HCT116 (cell line): ENCODE measurements at places on chromosomes 2 and 18. TPM values are rescaled to one million over a fixed set of nuclear protein-coding genes. Genes with fewer than 3 reads are reported as not detected.

Gene GMPPA
- 71.8 TPM for total RNA-seq

Gene TUBA4B
- total RNA-seq = not detected

Gene INPP5D
- total RNA-seq = 1.8 TPM

Gene ASB18
- not detected for total RNA-seq

GRCh38 chr2:16412321-16413030 is 253.2 kb downstream of the CYRIA start:
- no peak for DNase-seq
- H3K36me3 ChIP-seq = no peaks in the 10 kb centered on the region
- H3K27me3 ChIP-seq = no peaks in the 10 kb centered on the region

GRCh38 chr2:54967759-54968365 is 82.4 kb downstream of the RTN4 start:
- H3K27ac ChIP-seq = no peak overlapping the region
- peaks cover 21% of the 10 kb centered on the region; the same call in 1 of the 2 replicates for H3K36me3 ChIP-seq
- no peak for DNase-seq

DNA sequence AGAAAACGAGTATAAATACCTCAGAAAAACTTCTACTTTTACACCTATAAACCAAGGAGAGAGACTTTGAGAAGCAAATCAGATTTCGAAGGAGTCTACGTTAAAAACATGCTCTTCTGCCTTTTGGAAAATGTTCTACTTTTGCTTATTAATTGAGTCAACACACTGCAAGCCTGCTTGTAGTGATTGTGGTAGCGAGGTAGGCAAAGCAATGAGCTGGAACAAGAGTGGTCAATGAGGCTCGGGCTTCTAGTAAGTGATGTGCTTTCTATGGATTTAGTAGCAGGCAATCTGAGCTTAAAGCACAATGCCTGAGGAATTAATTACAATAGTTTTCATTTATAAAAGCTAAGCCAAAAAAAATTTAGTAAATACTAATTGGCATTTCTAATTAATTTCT is 103.4 kb upstream of the TFCP2L1 start:
- H3K4me1 ChIP-seq = no peaks in the 10 kb centered on the region
- no peak overlapping the region for H3K4me3 ChIP-seq
- H3K27me3 ChIP-seq = no peaks in the 10 kb centered on the region
- H3K36me3 ChIP-seq = peaks cover 4% of the 10 kb centered on the region; the same call in 1 of the 2 replicates

GRCh38 chr2:11938196-11938595 is 191.8 kb downstream of the LPIN1 start:
- DNase-seq = no peak
- H3K4me1 ChIP-seq = no peaks in the 10 kb centered on the region
- H3K4me3 ChIP-seq = no peak overlapping the region
- H3K27me3 ChIP-seq = no peaks in the 10 kb centered on the region
- H3K27ac ChIP-seq = no peak overlapping the region

DNA sequence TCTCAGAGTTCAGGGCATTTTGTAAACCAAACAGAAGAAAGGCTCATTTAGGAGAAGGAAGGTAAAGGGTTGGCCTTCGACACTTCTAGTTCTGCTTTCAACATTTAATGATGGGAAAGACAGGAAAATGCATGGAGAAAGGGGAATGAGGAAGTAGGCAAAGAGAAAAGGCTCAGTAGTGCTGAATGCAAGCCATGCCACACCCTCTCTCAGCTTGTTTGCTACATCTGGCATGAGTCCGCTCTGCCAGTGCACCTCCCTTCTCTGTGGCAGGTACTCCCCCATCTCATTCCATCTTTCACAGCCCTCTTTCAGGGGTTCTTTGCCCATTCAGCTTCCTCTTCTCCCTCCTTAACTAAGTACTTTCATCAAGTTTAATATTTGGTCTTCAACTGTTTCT is 120.9 kb upstream of the ITGB6 start:
- no peak overlapping the region for H3K4me3 ChIP-seq
- H3K27me3 ChIP-seq = no peaks in the 10 kb centered on the region
- DNase-seq = no peak
- no peaks in the 10 kb centered on the region for H3K36me3 ChIP-seq

DNA sequence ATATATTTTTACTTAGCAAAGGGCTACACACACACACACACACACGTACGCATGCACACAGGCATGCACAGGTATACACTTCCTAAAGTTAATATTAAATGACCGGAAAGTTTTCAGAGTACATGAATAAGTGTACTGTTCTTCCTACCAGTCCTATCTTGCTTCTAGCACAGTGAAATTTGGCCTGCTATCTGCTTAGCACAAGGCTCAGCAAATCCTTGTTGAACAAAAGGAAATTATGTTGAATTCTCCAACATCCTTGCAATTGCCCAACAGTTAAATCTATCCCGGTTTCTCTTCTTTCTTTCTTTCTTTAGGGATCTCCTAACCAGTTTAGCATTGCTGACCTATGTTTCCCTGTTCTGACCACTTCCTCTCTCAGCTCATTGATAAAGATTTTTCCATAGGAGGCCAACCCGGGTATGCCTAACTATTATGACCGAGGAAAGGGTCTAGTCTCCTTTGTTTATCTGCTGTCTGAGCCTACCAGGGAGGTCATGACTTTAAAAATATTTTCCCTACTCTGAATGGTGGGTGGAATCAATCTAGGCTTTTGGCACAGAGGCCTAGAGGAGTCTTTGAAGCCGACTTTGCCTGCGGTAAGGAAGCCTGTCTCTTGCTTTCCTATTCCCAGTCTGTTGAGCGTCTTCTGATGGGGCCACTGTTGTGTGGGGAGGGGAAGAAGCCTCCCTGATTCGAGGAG is 400.7 kb downstream of the HRH4 start:
- no peaks in the 10 kb centered on the region for H3K36me3 ChIP-seq
- H3K27ac ChIP-seq = no peak overlapping the region
- no peak for DNase-seq

DNA sequence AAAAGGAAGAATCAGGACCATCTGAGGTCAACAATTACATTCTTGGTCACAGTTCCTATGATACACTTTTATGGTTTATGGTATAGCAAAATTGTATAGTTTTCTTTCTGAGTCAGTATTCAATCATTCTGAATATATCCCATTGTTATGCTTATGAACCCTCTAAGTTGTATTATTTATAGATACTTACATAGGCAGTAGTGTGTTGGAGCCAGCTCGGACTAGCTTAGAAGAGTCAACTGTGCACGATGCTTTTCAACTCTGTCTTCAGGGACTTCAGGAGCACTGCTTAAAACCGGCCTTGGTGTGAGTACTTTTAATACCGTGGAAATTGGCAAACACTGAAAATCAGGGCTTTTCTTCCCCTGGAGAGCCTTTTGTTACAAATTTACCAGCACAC is 215.7 kb downstream of the IKZF2 start:
- no peak overlapping the region for H3K4me3 ChIP-seq
- H3K36me3 ChIP-seq = no peaks in the 10 kb centered on the region
- DNase-seq = no peak
- no peaks in the 10 kb centered on the region for H3K27me3 ChIP-seq

DNA sequence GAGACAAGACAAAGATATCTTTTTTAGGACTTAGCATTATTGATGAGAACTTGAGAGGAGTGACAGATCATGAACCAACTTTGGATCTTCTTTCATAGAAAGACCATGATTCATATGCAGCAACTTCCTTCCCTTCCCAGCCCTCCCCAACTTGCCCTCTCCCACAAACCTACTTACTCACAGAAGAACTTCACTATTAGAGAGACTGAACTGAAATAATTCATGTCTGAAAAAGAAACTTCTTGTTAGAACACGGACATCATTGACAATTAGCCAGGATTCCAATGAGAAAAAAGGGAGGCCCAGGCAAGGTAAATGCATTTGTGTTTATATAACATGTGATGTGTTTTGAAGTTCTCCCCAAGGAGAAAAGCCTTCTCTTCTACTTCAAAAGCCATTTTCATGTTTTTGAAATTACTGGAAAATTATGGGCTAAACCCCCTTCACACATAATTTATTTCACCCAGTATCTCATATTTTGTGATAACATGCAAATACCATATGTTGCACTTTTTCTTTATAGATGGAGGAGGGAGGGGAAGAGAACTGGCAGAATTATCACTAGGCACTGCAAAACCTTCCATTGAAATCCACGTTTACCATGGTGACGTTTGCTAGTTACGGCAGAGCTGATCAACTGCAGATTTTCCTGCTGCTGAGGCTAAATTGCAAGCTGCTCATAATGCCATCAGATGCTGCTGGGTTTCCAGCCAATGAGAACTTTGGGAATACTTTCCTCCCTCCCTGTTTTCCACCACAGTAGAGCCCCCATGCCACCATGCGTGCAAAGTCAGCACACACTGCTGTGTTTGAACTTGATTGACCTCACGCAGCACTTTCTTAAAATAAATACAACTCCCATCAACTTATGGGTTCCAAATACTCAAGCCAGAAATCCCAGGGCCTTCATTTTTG is 294.7 kb downstream of the MEIS1 start:
- H3K4me1 ChIP-seq = no peaks in the 10 kb centered on the region
- H3K4me3 ChIP-seq = no peak overlapping the region
- DNase-seq = no peak

- H3K27ac ChIP-seq = peak overlapping the region; percentile 67
- peaks cover 20% of the 10 kb centered on the region; the same call in 1 of the 2 replicates for H3K4me1 ChIP-seq
- H3K4me3 ChIP-seq = 0 out of 2 replicates have a peak overlapping the region, but pooled peaks have one; percentile 5
- H3K36me3 ChIP-seq = no peaks in the 10 kb centered on the region
- no peak for DNase-seq
Observed at GRCh38 chr18:62741584-62741983, 26.2 kb downstream of the PHLPP1 start.

DNA sequence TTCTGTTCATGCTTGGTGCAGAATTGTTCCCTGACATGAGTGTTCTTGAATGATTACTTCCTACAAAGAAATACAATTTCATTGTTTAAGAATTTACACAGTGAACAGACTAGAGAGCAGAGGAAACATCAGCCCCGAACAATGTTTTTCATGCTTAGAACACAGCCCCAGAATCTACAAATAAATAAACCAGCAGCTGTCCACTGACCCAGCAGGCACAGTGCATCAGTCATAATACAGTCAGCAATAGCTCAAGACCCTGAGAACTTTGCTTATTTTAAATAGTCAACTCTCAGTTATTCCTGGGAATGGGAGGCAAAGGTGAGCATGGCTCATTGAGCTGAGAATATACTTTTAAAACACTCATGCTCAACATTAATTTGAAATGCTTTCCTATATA is 38.4 kb downstream of the XIRP2 start:
- no peak for DNase-seq
- no peak overlapping the region for H3K4me3 ChIP-seq
- no peaks in the 10 kb centered on the region for H3K4me1 ChIP-seq
- no peak overlapping the region for H3K27ac ChIP-seq

DNA sequence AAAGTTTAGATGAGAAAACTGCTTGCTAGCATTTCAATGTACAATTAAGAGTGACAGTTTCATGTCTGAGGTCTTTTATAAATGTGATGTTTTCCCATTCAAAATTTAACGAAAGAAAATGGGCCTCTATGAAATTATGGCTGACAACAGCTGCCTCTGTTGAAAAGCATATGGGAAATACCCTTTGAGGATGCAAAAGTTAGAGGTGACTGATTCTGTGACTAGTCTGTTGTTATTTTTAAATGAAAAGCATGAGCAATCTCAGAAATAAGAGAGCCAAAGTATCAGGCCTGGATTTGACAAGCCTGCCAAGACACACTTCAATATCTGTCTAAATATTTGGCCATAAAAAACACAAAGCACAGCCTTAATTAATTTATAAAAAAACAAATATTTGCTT is 580.8 kb downstream of the ERBB4 start:
- no peaks in the 10 kb centered on the region for H3K4me1 ChIP-seq
- no peak overlapping the region for H3K27ac ChIP-seq
- H3K36me3 ChIP-seq = no peaks in the 10 kb centered on the region
- H3K27me3 ChIP-seq = no peaks in the 10 kb centered on the region

DNA sequence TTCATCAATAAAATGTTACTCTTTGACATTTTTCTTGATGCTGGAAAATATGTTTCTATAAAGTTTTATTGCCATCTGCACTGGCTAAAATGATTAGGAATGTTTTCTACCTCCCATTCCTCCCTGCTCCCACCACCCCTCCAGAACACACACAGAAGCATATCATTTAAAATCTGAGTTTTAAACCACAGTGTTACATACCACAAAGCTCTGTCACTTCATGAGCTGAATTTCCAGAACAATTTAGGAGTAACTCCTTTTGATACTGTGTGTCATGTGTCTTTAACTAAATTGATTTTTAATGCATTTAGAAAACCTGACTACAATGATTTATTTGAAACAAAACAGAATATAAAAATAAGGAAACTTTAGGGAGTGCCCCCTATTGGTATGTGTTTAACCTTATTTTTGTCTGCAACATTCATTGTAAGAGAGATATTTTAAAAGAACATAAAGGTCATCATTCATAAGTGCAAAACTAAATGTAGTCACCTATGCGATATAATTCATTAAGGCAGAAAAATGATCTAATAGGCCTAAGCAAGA is 52.0 kb downstream of the FEZ2 start:
- H3K4me1 ChIP-seq = no peaks in the 10 kb centered on the region
- no peaks in the 10 kb centered on the region for H3K27me3 ChIP-seq
- no peak overlapping the region for H3K4me3 ChIP-seq
- no peak overlapping the region for H3K27ac ChIP-seq
- no peak for DNase-seq
- peaks cover 11% of the 10 kb centered on the region for H3K36me3 ChIP-seq

- no peaks in the 10 kb centered on the region for H3K27me3 ChIP-seq
- H3K4me1 ChIP-seq = peaks cover 10% of the 10 kb centered on the region
- no peak overlapping the region for H3K27ac ChIP-seq
- peaks cover 19% of the 10 kb centered on the region for H3K36me3 ChIP-seq
Observed at GRCh38 chr2:241378816-241379215, 22.7 kb downstream of the FARP2 start.

DNA sequence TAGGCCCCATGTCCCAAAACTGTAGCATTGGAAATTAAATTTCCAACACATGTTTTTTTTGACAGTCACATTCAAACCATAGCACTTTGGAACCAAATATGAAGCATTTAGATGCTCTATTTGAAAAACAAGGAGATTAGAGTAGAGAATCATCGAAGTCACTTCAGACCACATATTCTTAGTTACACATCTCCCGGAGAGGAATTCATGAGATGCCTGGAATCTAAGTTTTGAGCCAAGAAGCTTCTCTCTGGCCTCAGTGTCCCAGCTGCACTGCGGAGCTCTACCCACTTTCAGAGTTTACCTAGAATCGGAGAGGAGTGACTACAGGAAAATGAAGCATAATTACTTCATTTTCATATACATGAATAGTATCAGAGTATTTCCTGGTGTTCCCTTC is 385.9 kb downstream of the TNS1 start:
- H3K27ac ChIP-seq = no peak overlapping the region
- no peaks in the 10 kb centered on the region for H3K4me1 ChIP-seq
- H3K27me3 ChIP-seq = peaks cover 50% of the 10 kb centered on the region
- DNase-seq = no peak
- no peak overlapping the region for H3K4me3 ChIP-seq
- H3K36me3 ChIP-seq = no peaks in the 10 kb centered on the region

GRCh38 chr18:59685501-59685900 is 11.7 kb downstream of the CCBE1 start:
- no peaks in the 10 kb centered on the region for H3K4me1 ChIP-seq
- no peak overlapping the region for H3K27ac ChIP-seq
- no peak overlapping the region for H3K4me3 ChIP-seq
- peaks cover 54% of the 10 kb centered on the region for H3K27me3 ChIP-seq
